NCI-H1417 (cell line): ENCODE measurements at places on chromosomes 12 and 14.

DNA sequence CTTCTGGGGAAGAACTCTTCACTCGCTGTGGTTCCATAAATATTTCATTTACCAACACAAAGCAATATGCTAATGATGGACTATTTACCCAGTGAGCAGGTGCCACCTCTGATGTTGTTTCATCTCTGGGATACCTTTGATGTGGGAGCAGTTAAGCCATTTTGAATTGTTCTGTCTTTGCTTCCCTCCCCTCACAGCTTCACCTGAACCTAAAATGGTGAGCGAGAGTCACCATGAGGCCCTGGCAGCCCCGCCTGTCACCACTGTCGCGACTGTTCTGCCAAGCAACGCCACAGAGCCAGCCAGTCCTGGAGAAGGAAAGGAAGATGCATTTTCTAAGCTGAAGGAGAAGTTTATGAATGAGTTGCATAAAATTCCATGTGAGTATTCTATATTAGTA, 352.7 kb downstream of the SYT1 start:
- peak; percentile 3 for DNase-seq

GRCh38 chr12:122878780-122879612, 16.9 kb downstream of the VPS37B start:
- DNase-seq = no peak

GRCh38 chr12:117036046-117036445, 63.2 kb downstream of the TESC start:
- peak; percentile 83 for DNase-seq

- DNase-seq = peak; percentile 9
Measured at GRCh38 chr12:21065845-21066244, 65.1 kb upstream of the SLCO1B1 start.

DNA sequence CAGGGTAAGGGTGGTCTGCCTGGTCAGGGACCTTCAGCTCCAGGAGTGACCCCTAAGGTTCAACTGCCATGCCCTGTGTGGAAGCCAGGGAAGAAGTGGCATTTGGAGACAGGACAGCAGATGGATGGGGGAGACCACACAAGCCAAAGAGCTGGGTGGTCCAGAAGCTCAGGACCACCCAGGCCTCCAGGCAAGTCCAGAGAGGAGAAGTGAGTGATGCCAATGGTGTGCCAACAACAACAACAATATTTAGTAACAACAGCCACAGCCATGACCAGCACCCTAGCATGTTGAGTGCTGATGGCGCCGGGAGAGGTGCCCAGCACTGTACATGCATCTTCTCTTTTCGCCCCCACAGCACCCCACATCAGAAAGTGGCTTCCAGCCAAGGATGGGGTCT, 113.7 kb downstream of the ESRRB start:
- no peak for DNase-seq

- DNase-seq = no peak
Measured at GRCh38 chr14:92382677-92383076, 59.7 kb downstream of the SLC24A4 start.

GRCh38 chr12:92136026-92136730, 9.5 kb downstream of the BTG1 start:
- DNase-seq = no peak

DNA sequence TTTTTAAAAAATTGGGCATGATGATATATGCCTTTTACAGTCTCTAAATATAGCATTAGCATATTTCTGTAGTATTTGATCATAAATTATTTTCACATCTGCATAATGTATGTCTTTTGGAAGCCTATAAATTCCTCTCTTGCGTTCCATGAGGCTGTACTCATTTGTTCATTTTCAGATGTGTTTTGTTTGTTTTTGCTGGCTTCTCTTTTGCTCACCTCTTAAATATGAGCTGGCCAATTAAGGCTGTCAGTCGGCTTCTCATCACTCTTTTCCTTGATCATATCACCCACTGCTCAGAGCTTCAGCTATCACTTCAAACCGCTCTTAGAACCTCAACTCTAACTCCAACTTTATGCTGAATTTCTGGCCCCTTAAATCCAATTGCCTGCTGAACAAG, 6.6 kb downstream of the TMEM263 start:
- no peak for DNase-seq

- no peak for DNase-seq
Measured at GRCh38 chr12:97921979-97922722, 459.5 kb downstream of the RMST start.

GRCh38 chr12:67415473-67415872, 146.3 kb downstream of the CAND1 start:
- peak; percentile 9 for DNase-seq

DNA sequence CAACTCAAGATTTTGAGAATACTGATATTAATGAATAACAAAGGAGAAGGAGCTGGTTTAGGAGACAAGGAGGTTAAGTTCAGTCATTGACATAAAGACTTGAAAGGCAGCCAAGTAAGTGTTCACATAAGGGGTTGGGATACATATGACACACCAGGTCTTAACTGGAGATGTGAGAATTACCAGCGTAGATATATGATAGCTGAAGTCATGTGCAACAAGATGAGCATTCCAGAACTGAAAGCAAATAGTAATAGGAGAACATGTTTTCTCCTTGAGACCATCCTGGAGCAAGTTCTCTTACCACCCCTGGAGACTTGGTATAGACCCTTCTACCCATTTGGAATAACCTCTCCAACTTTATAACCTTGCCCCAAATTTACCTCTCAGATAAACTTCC, 43.3 kb upstream of the NPFF start:
- DNase-seq = no peak

DNA sequence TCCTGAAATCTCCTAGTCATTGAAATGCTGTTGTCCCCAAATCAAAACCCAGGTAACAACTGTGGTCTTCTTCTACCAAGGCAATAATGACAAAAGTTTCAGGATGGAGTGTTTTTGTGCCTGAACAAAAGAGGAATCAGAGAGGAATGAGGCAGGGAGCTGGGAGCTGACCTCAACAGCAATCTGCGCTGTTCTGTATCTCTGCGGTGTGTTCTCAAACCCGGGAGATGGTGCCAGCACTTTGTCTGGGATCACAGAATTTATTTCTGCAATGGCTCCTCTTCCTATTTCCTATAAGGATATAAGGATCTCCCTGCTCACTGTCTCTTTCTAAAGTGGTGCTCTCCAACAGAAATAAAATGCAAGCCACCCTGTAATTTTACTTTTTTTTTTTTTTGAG, 449 bp upstream of the GLT8D2 start:
- DNase-seq = no peak

- no peak for DNase-seq
Measured at GRCh38 chr12:95130096-95130495, 56.7 kb upstream of the NR2C1 start.

DNA sequence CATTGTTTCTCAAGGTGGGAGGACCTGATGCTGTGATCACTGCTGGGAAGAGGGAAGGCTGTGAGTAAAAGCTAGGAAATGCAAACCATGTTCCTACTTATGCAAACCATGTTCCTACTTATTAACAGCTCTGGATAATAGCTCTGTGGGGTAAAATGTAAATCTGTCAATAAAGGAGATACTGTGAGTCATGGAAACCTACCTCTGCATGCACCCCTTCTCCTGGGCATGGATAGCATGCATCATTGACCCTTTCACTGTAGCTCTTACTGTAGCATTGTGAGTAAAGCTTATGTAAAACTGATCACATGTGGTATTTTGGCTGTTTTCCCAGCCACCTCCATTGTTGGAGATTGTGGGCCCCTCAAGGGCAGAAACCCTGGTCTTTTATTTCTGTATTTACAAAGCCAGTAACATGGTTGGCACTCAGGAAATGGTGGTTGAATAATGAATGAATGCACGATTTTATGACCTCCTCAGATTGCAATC, 253.7 kb downstream of the GRIN2B start:
- peak; percentile 50 for DNase-seq

DNA sequence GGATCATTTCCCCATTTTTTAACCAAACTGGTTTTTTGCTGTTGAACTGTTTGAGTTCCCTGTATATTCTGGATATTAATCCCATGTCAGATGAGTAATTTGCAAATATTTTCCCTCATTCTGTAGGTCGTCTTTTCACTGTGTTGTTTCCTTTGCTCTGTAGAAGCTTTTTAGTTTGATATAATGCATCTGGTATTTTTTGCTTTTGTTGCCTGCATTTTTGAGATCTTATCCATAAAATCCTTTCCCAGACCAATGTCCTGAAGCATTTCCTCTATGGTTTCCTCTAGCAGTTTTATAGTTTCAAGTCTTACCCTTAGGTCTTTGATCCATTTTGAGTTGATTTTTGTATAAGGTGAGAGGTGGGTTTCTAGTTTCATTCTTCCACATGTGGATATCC, 71.3 kb downstream of the LRP6 start:
- no peak for DNase-seq

GRCh38 chr14:98347686-98348085, 924.3 kb downstream of the BCL11B start:
- peak; percentile 72 for DNase-seq

- DNase-seq = peak; percentile 75
Measured at GRCh38 chr12:94187361-94187760, 39.0 kb downstream of the PLXNC1 start.

GRCh38 chr12:89333564-89334252, 18.6 kb downstream of the DUSP6 start:
- no peak for DNase-seq

DNA sequence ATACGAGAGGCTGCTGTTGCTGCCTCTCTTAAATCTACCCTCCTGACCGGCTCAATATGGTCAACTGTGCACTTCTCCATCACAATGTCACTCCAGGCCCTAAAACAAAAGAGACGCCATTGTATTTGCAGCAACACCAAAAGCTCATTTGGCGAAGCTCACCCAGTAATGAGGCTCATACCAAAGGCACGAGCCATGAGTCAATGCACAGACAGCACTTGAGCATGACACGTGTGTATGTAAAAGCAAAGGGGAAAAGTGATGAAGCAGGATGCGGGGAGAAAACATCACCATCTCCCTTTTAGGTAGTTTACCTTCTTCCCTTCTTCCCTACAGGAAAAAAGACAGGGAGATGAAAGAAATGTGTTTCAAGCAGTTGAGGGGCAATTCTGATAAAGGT, 150.3 kb downstream of the FOXN3 start:
- no peak for DNase-seq

- DNase-seq = peak; percentile 70
Measured at GRCh38 chr12:46124848-46125619, 134.7 kb upstream of the SCAF11 start.

DNA sequence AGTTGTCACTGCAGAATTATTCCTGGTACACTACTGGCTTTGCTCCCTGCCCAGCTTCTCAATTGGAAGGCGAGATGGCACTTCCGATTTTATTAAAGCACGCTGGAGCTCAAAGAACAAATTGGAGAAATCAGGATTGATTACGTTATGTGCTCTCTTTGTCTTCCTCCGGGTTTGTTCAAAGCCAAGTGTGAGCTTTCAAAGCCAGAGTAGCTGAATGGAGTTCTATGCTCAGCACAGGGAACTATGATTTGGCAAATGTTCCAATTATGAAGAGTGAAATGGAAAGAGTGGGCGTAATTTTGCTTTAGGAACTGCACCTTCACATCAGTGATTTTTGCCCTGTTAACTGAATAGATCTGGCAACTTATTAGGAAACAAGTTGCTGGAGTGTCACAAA, 72.4 kb downstream of the FLRT2 start:
- DNase-seq = no peak

DNA sequence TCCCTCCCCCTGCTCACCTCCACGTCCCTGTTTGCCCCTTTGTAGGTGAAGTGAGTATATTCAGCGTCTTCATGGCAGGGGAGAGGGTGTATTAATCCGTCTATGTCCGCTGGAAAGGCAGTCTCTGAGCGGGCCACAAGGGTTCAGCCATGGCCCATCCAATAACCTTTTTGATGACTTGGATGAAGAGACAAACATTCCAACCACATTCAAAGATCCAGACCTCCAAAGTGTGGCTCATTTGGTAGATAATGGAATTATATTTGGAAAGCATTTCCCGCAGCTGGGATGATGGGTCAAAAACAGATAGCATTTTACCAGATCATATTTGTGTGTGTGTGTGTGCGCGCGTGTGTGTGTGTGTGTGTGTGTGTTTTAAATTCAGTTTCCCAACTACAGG, 345.9 kb downstream of the DPF3 start:
- DNase-seq = no peak

GRCh38 chr12:63313139-63313538, 162.1 kb upstream of the AVPR1A start:
- DNase-seq = no peak

GRCh38 chr12:45743247-45743646, 13.7 kb downstream of the ARID2 start:
- DNase-seq = no peak

- peak; percentile 85 for DNase-seq
Measured at GRCh38 chr14:22386924-22387775, 201.9 kb downstream of the DAD1 start.

DNA sequence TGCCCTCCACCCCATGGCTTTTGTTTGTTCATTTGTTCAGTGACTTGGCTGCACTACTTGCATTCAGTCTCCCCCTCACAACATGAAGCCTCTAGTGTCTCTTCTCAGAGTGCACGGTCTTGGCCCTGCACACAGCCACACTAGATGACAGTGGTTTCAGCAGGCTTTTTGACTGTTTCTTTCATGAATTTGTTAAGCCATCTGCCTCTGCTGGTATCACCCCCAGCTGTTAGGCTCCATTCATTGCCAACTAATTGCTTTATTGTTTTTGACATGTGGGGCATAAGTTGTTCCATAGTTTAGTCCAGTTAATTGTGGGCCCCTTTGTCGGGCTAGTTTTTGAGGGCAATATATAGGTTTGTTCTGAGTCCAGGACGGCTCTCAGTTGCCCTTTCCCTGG, 18.8 kb downstream of the OS9 start:
- DNase-seq = no peak

DNA sequence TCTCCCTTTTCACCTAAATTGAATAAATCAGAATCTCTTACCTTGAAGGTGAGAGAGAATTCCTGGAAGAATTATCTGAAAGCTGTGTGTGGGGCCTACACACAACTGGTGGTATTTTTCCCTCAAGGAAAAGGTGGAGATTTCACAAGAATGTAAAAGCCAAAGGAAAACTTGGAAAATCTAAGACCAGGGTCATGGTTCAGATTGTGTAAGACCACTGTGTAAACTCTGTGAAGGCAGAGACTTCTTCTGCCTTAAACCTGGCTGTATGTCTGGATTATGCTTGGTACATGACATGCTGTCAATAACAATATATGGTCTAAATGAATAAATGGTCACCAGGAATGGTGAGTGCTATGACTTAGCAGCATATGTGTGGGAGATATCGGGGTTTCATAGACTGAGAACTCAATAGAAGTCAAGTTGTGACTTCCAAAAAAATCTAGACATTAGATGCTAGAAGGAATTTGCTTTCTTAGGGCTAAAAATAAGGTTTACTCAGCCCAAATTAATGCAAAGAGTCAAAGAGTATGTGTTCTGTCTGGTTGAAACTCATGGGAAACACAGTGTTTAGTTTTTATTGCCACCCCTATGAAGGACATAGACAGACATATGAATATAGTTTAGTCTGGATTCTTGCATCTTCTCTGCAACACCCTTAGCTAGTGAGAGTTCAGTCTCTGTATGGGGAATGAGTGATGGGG, 163.7 kb downstream of the SNAPC1 start:
- DNase-seq = no peak
